ENCODE measurements at places on chromosomes 3 and 15.

GRCh38 chr3:57224856-57225255 lies 2.7 kb upstream of the APPL1 start:
- no peak for DNase-seq

GRCh38 chr15:57751177-57751800 lies 44.8 kb downstream of the POLR2M start:
- DNase-seq, result no peak

DNA sequence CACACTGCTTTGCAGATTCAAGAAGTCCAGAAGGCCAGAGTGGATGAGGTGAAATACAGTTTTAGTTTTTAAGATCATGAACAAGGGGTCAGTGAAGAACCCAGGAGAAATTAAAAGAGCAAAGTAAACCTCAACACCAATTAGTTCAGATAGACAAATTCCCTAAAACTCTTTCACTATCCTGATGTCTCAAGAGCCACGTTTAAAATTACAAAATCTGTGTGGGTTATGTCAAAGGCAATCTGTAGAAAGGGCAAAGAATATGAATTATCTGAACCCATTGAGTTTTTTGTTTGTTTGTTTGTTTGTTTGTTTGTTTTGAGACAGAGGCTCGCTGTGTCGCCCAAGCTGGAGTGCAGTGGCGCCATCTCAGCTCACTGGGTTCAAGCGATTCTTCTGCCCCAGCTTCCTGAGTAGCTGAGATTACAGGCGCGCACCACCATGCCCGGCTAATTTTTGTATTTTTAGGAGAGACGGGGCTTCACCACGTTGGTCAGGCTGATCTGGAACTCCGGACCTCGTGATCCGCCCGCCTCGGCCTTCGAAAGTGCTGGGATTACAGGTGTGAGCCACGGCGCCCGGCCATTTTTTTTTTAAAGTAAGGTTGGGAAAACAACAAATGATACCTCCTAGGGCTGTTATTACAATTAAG lies 32.1 kb upstream of the ST3GAL6 start:
- no peak for DNase-seq

- no peak for DNase-seq
Measured at GRCh38 chr15:33131552-33132232, 62.8 kb downstream of the FMN1 start.

- no peak for DNase-seq
Measured at GRCh38 chr15:65771870-65772269, 20.2 kb downstream of the DENND4A start.

GRCh38 chr3:127606086-127606805 lies 8.0 kb downstream of the MCM2 start:
- DNase-seq, result no peak

DNA sequence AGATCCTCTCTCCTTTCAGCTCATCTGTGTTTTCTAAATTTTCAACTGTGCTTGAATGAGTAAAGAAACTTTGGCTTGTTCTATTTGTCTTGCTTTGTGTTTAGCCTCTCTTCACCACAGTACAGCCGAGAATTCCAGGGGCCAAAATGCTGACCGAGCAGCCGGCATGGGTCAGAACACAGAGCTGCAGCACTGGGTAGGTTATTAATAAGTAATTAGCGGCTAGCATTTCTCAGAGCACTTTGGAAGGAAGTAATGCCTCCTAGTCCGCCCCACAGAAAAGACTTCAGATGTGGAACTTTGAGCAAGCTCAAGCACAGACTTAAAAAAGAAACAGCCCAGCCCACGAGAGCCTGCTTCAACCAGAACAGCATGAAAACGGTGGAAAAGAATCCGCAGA lies 343.9 kb downstream of the ARRDC4 start:
- no peak for DNase-seq

- DNase-seq, result no peak
Measured at GRCh38 chr3:127691974-127692373, 19.2 kb downstream of the ABTB1 start.

GRCh38 chr3:65729555-65729954 lies 309.2 kb downstream of the MAGI1 start:
- no peak for DNase-seq

GRCh38 chr3:148735597-148735996 lies 37.9 kb downstream of the AGTR1 start:
- DNase-seq, result no peak

DNA sequence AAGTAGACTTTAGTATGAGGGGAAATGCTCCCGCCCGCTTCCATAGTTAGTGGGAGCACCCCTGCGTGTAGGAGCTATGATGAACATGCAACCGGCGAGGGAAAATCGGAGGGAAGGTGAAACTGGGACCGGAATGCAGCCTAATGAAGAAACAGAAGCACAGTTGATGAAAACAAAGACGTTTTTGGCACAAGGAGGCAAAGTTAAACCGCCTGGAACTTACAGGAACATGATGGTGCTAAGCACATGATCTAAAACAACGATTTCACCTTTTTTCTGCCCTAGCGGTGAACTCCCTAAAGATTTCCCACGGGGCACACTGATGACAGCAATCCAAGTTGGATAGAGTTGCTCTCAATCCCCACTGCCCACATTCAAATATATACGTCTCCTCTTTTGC lies 49.4 kb upstream of the SPATA12 start:
- DNase-seq, result no peak

DNA sequence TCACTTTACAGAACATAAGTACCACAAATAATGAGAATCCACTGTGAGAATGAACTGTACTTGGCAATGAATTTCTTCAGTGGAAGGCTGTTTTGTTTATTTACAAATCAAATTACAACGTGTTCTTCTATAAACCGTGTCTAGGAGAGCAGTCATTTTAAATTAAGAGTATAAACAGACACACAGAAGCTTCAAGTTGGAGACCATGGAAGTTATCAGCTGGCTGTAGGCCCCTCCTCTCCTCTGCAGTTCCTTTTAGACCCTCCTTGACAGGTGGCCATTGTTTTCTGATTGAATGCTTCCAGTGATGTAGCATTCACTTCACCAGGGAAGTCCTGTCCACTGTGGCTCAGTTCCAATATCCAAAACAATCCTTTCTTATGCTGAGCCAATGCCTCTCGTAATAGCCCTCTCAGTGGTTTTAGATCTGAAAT lies 7.3 kb upstream of the MAPK6 start:
- DNase-seq, result peak; percentile 64

DNA sequence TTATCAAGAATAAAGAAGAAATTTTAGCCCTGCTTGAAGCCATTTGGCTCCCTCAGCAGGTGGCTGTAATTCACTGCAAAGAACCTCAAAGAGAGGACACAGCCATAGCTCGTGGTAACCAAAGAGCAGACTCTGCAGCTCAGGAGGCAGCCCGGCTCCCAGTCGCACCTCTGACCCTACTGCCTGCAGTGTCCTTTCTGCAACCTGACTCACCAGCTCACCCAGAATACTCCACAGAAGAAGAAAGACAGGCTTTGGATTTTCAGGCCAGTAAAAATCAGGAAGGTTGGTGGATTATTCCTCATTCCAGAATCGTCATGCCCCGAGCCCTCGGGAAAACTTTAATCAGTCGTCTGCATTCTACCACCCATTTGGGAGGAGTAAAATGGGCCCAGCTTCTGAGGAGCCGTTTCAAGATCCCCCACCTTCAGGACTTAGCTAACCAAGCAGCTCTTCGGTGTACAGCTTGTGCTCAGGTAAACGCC lies 38.6 kb downstream of the ZBTB11 start:
- DNase-seq, result no peak

- DNase-seq, result no peak
Measured at GRCh38 chr3:29463304-29463703, 182.4 kb downstream of the RBMS3 start.

- no peak for DNase-seq
Measured at GRCh38 chr15:63401078-63401477, 19.4 kb upstream of the CA12 start.

DNA sequence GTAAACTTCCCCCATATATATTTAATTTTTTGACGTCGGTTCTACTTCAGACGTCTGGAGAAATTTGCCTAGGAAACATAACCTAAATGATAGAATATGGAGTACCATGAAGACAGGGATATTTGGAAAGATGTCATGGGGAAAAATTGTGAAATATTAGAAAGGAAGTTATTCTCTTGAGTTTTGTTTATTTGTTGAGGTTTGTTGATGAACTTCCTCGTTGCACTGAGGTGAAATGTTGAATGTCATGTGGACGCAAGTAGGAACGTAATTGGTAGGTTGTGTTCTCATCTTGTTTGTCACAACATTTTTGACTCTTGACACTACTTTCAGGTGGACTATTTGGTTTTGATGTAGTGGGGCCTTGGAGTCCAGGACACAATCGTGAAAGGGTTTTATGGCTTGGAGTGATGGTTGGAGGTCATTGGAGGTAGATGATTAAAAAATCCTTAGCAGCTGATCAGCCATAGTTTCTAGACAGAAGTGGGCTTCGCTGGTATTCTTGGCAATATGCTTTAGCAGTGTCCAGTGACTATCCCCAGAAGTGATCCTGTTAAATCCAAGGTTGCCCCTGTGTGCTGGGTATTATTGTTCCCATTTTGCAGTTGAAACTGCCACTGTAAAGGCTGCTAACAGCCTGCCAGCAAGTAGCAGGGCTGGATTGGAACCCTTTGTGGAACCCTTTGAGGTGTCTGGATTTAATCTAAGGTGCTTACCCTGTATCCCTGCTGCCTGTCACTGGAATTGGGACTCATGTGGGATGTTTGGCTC lies 1.5 kb downstream of the ABHD5 start:
- no peak for DNase-seq

DNA sequence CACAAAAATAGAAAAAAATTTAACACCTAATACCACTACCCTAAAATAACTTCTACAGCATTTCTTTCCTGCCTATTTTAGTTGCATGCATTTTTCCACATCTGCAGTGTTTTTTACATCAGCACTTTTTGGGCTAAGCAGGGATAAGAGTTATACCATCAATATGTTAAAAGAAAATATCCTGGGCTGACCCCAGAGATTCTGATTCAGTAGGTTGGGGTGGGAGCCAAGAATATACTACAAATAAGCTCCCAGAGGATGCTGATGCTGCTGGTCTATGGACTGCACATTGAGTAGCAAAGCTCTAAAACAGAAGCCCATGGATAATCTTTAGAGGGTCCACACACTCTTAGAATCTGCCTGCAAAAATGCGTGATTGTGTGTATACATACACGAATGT lies 14.8 kb downstream of the FYCO1 start:
- DNase-seq, result no peak

GRCh38 chr3:25911525-25912295 lies 121.8 kb downstream of the OXSM start:
- no peak for DNase-seq

DNA sequence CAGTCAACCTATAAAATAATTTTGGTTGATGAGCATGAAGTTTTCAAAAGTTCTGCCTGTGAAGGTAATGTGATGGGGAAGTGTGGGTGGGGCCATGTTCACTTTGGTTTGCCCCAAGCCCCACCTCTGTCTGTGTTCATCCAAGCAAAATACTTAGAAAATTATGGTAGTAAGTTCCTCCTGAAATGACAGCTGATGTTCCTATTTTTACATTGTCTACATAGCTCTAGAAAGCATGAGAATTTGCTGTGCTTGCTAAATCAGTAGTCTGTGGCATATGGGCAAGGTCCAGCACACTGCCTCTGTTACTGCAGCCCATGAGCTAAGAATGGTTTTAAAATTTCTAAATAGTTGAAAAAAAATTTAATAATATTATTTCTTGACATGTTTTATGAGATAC lies 21.9 kb upstream of the CP start:
- DNase-seq, result no peak

DNA sequence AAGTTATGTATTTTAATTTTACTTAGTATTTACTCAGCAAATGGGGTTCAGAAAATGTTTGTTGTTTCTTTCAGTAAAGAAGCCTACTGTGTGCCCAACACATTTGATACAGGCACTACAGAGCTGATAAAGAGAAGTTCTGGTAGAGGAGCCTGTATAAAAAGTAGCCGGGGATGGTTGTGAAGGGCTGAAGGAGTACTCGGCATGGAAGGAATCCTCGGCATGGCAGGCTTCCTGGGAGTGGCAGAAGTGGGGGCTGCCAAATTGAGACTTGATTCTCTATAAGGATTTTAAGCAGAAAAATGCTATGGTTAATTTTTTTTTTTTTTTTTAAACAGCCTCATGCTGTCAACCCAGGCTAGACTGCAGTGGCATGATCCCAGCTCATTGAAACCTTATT lies 9.3 kb downstream of the ARL13B start:
- DNase-seq, result no peak

- DNase-seq, result no peak
Measured at GRCh38 chr3:67614195-67614594, 40.2 kb downstream of the SUCLG2 start.

- DNase-seq, result no peak
Measured at GRCh38 chr3:138547342-138547975, 46.6 kb downstream of the CEP70 start.

GRCh38 chr15:100667405-100668347 lies 65.3 kb downstream of the ASB7 start:
- DNase-seq, result no peak

DNA sequence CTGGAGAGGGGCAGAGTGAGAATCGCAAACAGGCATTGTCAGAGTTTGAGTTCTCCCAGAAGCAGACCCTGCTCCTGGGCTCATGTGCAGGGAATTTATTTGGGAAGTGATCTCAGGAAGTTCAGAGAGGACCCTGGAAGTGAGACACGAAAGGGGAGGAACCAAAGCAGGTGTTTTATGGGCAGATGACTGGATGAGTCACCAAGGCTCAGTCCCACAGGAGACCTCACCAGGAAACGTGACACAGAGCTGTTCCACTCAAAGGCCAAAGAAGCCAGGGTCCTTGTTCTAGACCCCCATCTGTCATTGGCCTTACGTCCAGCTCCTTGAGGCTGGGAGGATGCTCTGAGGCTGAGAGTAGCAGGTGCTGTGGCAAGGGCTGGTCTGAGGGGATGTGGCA lies 43.4 kb upstream of the SEC22A start:
- no peak for DNase-seq

GRCh38 chr3:22734756-22735155 lies 468.4 kb upstream of the UBE2E2 start:
- DNase-seq, result no peak

DNA sequence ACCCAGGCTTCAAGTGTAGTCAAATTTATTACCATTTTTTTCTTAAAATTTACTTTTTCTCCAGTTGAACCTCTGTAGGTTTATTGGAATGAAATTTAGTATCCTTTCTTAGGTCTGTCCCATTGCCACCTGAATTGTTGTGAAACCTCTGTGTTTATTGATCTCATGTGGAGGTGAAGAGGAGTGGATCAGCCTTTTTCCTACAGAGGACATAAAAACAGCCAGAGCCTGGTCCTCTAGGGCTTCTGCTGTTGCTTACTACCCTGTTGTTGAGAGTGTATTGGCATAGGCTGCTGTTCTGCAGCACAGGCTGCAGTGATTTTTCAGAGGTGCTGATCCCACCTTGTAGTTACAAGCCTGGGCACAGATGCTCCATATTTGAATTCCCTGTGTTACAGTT lies 44.6 kb downstream of the LRRC28 start:
- no peak for DNase-seq

GRCh38 chr15:55909036-55909811 lies 84.2 kb downstream of the NEDD4 start:
- no peak for DNase-seq

- DNase-seq, result peak; percentile 76
Measured at GRCh38 chr15:91465696-91466095, 365.6 kb downstream of the SV2B start.

GRCh38 chr3:61927332-61927731 lies 366.0 kb downstream of the PTPRG start:
- DNase-seq, result no peak

Measured in NCI-H748 treated with DMSO at 0.1 percent for 48 hours (cell line).